Upper lobe of left lung (tissue), 6 donors: ENCODE measurements at places on chromosomes 2 and 18. TPM values are rescaled to one million over a fixed set of nuclear protein-coding genes. Genes with fewer than 3 reads are reported as not detected.

The SKA1 gene
- not detected for total RNA-seq

GRCh38 chr2:27407798-27408491 lies 1.4 kb downstream of the PPM1G start:
- DNase-seq: no peak

GRCh38 chr2:152701198-152701597 lies 16.1 kb downstream of the PRPF40A start:
- no peak for DNase-seq

DNA sequence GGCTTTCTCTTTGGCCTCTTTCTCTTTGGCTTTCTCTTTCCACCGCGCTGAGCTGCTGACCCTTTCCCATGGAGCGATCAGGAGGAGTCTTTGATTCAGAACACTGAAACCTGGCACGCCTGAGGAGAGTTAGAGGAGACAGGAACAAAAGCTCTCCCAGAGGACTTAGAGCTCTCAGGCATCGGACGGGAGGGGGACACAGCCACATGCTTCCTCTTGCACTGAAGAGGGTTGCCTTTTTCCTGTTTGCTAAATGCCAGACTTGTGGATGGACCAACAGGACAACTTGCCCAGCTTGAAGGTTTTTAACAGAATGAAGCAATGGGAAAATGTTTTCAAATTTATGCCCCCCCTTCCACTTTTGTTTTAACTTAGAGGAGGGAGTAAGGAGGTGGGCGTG lies 3.6 kb upstream of the PTPN18 start:
- DNase-seq: no peak

DNA sequence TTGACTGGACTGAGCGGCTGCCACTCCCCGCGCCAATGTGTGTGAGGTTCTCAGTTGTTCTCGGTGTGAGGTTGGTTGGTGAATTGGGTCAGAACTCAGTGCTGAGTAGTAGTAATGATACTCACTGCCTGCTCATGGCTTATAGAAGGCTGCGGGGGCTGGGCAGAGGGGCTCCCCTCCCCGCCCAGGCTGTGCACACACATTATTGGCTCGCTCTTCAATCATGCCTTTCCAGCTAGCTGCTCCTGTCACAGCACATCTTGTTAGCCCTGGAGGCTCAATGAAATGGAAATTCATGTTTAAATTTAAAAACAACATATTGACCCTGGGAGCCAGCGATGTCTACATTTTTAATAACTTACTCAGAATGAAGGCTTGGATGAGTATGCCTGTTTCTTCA lies 152.8 kb downstream of the CELF4 start:
- DNase-seq: no peak

DNA sequence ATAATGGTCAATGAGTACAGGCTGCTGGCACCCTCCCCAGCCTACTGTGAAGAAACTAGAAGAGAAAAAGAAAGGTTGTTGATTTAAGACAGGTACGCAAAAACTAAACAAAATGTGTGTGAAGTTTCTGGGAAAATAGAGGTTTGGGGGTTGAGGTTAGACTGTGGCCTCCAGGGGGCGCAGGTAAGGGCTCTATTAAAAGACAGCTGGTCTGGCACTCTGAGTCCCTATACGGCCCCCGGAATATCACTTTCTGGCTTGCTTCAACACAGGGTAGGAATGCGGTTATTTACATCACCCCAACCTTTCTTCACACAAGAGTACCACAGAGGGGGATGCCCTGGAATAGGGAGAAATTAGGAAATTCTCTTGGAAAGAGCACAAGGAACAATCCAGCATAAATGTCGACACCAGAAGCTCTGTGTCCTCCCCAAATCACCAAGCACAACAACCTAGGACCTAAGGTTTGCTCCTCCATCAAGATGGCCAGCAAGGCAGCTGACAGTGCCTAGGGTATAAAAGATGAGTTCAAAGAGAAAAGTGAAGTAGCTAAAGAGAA lies 480.8 kb upstream of the KLHL29 start:
- peak; percentile 24 for DNase-seq

DNA sequence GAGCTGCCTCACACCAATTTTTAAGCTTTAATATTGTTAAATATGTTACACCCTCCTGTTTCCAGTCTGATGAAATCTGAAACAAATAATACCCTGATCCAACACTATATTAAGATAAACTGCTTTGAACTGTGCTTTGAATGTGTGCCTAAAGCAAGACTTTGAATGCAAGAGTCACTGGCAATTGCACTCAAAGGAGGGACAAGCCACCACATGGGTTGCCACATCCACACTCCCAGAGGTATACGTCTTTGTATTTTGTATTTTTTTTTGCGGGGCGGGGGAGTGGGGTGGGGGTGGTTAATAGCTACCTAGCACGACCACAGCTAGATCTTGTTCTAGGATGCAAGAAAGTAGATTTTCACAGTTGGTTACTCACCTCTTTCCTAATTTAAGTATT lies 1.8 kb upstream of the ZEB2 start:
- DNase-seq: no peak

DNA sequence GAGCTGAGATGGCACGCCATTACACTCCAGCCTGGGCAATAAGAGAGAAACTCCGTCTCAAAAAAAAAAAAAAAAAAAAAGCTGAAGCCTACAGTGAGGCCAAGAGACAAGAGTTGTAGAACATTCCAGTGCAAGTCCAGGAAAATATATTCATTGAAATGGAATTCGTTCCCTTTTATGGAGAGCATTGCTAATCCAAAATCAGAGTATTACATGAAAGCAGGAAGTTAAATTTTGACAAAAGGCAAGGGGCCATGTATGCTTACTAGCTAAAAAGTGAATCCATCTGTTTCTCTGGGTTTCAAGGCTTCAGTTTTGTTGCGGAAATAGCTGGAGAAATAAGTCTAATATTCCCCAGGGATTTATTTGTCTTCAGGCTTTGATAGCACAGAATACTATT lies 471.7 kb downstream of the THSD7B start:
- no peak for DNase-seq
